Activated CD8-positive, alpha-beta memory T cell treated with anti-CD3 and anti-CD28 coated beads, Interleukin-2, amount 10 ng/mL, durations not matched to agents 7 days and 5 days (primary cell): ENCODE measurements at places on chromosomes 16 and 17. TPM values are rescaled to one million over a fixed set of nuclear protein-coding genes. Genes with fewer than 3 reads are reported as not detected.

DNA sequence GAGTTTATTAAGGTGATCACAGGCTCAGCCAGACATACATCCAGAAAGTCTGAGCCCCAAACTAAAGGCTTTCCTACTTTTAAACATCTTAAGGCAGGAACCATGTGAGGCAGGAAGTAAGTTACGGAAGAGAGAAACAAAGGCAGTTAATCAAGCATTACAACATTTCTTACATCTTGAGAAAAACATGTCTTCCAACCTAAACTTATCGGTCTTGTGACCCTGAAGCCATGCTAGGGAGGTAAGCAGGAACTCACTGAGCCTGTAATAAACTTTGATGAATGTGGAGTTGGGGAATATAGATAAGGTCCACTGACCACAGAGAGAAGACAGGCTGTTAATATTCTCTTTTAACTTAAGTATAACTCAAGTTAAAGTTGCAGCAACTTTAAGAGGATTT lies 3.5 kb upstream of the ACSM3 start:
- H3K36me3 ChIP-seq = peaks cover 10% of the 10 kb centered on the region
- H3K27ac ChIP-seq = no peak overlapping the region
- no peak for DNase-seq
- no peaks in the 10 kb centered on the region for H3K27me3 ChIP-seq

GRCh38 chr16:73483076-73483791 lies 435.3 kb upstream of the ZFHX3 start:
- no peaks in the 10 kb centered on the region for H3K36me3 ChIP-seq
- H3K4me1 ChIP-seq = no peaks in the 10 kb centered on the region
- DNase-seq = no peak
- no peak overlapping the region for H3K27ac ChIP-seq
- H3K4me3 ChIP-seq = no peak overlapping the region

DNA sequence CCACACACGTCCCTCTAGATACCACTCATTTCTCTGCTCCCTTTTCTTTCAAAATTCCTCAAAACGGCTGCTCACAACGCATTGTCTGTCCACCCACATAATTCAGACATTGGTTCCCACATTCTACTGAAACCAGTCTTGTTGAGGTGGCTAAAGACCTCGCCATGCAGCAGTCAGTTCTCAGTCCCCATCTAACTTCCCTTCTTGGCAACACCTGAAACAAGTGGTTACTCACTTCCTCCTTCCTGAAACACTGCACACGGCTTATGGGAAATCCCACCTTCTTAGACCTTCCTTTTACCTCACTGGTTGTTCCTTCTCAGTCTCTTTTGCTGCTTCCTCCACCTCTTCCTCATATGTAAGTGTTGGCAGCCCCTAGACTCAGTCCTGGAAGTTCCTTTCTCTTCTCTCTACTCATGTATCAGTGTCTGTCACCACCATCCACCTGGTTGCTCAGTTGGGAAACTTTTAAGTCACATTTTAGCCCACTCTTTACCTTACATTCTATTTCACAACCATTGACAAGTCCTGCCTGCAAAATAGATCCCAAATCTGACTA lies 277.1 kb downstream of the CEP112 start:
- peaks cover 13% of the 10 kb centered on the region for H3K4me1 ChIP-seq
- no peak overlapping the region for H3K4me3 ChIP-seq
- DNase-seq = no peak
- H3K36me3 ChIP-seq = peaks cover 16% of the 10 kb centered on the region

- H3K27ac ChIP-seq = no peak overlapping the region
- no peak for DNase-seq
- H3K36me3 ChIP-seq = no peaks in the 10 kb centered on the region
- no peaks in the 10 kb centered on the region for H3K4me1 ChIP-seq
- no peak overlapping the region for H3K4me3 ChIP-seq
Observed at GRCh38 chr17:76535788-76536510, 1.6 kb downstream of the CYGB start.

DNA sequence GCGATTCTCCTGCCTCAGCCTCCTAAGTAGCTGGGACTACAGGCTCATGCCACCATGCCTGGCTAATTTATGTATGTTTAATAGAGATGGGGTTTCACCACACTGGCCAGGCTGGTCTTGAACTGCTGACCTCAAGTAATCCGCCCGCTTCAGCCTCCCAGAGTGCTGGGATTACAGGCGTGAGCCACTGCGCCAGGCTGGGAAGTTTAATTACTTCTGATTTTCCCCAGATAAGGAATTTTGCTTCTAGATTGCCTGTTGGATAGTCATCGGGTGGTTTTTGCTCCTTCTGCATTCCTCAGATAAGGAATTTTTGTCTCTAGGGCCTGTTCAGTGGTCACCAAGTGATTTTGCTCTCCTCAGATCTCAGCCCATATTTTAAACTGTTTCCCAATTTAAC lies 112.5 kb downstream of the MAP2K4 start:
- H3K27ac ChIP-seq = no peak overlapping the region

DNA sequence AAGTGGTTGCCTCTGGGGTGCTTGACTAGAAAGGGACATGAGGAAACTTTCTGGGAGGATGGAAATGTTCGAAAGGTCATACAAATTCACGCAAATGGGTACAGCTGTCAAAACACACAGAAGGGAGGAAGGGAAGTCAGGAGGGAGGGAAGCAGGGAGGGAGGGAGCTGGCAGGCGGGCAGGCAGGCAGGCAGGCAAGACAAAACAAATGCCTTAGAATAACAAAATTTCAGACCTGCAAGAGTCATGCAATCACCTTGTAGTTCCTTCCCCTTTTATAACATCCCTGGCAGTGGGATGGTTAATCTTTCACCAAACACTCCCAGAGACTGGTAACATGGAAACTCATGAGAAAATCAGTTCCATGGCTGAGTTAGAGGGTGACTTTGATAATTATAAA lies 189.2 kb downstream of the STX8 start:
- H3K4me1 ChIP-seq = peaks cover 7% of the 10 kb centered on the region
- H3K4me3 ChIP-seq = no peak overlapping the region
- peaks cover 3% of the 10 kb centered on the region for H3K36me3 ChIP-seq
- no peak for DNase-seq
- H3K27ac ChIP-seq = no peak overlapping the region
- H3K27me3 ChIP-seq = no peaks in the 10 kb centered on the region

- DNase-seq = peak; percentile 63
- peak overlapping the region; percentile 87 for H3K27ac ChIP-seq
Observed at GRCh38 chr16:53053967-53054669, 673 bp upstream of the CHD9 start.

GRCh38 chr16:49311823-49312222 lies 30.2 kb upstream of the CBLN1 start:
- no peaks in the 10 kb centered on the region for H3K27me3 ChIP-seq
- DNase-seq = no peak
- no peaks in the 10 kb centered on the region for H3K4me1 ChIP-seq

DNA sequence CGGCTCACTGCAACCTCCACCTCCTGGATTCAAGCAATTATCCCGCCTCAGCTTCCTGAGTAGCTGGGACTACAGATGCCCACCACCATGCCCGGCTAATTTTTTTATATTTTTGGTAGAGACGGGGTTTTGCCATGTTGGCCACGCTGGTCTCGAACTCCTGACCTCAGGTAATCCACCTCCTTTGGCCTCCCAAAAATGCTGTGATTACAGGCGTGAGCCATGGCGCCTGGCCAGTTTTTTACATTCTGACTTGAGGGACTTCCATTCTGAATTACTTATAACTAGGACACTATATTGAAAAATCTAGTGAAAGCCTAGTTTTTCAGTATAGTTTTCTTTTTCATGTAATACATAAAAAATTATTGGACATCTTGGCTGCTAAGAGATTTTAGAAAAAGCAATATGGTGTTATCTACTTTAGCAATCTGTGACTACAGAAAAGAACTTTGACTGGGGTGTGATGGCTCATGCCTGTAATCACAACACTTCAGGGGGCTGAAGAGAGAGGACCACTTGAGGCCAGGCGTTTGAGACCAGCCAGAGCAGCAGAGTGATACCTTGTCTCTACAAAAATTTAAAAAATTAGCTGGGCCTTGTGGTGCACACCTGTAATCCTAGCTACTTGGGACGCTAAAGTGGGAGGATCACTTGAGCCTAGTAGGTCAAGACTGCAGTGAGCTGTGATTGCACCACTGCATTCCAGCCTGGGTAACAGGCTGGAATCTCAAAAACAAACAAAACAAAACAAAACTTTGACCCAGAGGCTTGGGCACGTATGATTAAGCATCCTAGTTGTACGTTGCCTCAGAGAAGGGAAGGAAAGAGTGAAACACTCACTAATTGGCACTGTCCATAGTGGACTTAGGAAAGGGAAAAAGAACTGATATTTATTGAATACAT lies 26.8 kb upstream of the GOSR1 start:
- no peak overlapping the region for H3K4me3 ChIP-seq
- peaks cover 43% of the 10 kb centered on the region for H3K36me3 ChIP-seq
- no peak for DNase-seq
- H3K4me1 ChIP-seq = peaks cover 2% of the 10 kb centered on the region
- no peaks in the 10 kb centered on the region for H3K27me3 ChIP-seq

DNA sequence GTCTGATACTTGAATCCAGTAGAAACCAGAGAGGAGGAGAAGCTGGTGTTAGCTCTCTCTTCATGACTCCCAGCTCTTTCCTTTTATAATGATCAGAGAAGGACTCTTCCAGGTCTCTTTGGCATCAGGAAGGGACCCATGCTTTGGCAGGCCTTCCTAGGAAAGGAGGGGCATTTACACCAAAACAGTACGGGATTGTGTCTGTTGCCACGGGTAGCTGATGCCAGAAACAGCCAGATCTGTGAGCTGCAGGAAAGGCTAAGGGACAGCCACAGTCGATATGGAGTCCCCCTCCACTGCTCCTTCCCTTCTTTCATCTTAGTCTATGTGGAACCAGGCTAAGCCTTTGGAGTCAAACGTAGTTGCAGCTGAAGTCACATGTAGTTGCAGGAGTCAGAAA lies 9.3 kb downstream of the CEP295NL start:
- H3K27ac ChIP-seq = no peak overlapping the region
- peaks cover 1% of the 10 kb centered on the region for H3K27me3 ChIP-seq
- H3K36me3 ChIP-seq = no peaks in the 10 kb centered on the region
- no peak overlapping the region for H3K4me3 ChIP-seq

- no peak overlapping the region for H3K27ac ChIP-seq
- no peak overlapping the region for H3K4me3 ChIP-seq
- DNase-seq = no peak
- peaks cover 42% of the 10 kb centered on the region for H3K36me3 ChIP-seq
- H3K4me1 ChIP-seq = no peaks in the 10 kb centered on the region
Observed at GRCh38 chr16:14608604-14609003, 21.5 kb downstream of the PARN start.

DNA sequence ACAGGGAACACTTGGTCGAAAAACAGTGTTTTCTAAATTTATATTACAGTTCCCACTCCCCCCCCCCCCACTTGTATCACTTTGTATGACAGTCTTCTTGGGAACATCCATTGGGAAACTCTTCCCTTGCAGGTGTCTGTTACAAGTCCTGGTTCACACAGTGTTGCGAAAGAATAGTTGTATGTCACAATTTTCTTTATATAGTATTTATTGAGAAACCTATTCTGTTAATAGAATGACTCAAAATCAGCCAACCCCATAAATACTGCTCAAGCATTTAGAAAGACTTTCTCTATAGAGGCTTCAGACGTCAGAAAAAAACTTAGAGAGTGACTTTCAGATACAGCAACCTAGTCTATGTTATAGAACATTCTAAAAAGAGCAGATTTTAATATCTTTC lies 414.4 kb downstream of the WWOX start:
- no peak overlapping the region for H3K4me3 ChIP-seq
- H3K36me3 ChIP-seq = no peaks in the 10 kb centered on the region
- no peaks in the 10 kb centered on the region for H3K27me3 ChIP-seq
- H3K4me1 ChIP-seq = peaks cover 3% of the 10 kb centered on the region
- no peak overlapping the region for H3K27ac ChIP-seq

DNA sequence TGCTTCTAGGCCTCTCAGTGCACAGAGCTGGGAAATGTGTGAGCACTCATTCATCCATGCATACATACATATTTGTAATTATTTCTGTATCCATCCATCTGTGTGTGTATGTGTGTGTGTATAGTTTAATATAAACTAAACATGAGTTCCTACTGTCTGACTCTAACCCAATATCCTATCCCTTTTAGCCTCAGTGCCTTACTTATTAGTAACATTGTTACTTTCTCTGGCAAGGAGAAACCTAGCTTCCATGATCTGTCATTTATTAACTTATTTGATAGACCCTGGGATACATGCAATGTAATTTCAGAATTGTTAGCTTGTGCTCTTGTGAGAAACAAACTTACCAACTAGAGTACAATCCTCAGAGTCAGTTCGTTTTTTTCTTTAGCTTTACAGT lies 59.0 kb upstream of the WSCD1 start:
- no peak for DNase-seq
- H3K4me1 ChIP-seq = no peaks in the 10 kb centered on the region
- H3K27ac ChIP-seq = no peak overlapping the region
- peaks cover 12% of the 10 kb centered on the region for H3K27me3 ChIP-seq
- no peak overlapping the region for H3K4me3 ChIP-seq
- no peaks in the 10 kb centered on the region for H3K36me3 ChIP-seq

- H3K27me3 ChIP-seq = no peaks in the 10 kb centered on the region
- H3K4me3 ChIP-seq = no peak overlapping the region
- H3K36me3 ChIP-seq = peaks cover 37% of the 10 kb centered on the region
- H3K27ac ChIP-seq = peak overlapping the region; percentile 91
Observed at GRCh38 chr17:80262291-80262690, 1.6 kb downstream of the RNF213 start.

DNA sequence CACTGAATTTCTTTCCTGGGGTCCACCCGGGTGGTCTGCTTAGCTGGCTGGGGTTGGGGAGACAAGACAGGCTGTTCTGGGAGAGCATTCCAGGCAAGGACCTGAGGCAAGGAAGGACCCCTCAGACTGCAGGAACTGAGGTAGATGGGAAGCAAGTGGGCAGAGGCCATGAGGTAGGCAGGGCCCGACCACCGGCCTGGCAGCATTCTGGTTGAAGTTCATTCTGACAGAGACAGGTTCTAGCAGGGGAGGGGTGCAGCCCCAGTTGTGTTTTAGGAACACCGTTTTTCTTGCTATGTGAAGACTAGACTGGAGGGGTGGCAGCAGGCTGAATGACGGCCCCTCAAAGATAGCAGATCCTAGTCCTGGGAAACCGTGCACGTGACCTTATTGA lies 17.5 kb downstream of the B9D1 start:
- H3K27ac ChIP-seq = no peak overlapping the region
- no peak for DNase-seq
- H3K36me3 ChIP-seq = no peaks in the 10 kb centered on the region
- no peak overlapping the region for H3K4me3 ChIP-seq
- H3K27me3 ChIP-seq = peaks cover 2% of the 10 kb centered on the region

DNA sequence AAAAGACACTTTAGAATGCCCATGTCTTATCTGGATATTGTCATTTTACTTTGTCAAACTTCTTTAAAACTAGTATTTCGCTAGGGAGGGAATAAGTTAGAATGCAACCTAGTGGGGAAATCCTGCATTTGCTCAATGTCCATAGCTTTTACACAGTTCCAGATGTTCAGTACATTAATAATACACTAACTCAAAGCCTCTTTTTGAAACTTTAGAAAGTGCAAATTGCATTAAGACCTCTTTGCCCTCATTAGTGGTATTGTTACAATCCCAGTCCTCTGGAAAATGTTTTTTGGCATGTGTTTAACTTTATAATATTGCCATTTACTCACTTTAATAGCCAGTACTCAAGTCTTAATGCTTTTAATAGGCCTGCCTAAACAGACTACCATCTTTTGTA lies 106.8 kb downstream of the BRIP1 start:
- no peak overlapping the region for H3K27ac ChIP-seq
- no peak for DNase-seq
- H3K4me3 ChIP-seq = no peak overlapping the region
- H3K4me1 ChIP-seq = peaks cover 16% of the 10 kb centered on the region
- H3K27me3 ChIP-seq = no peaks in the 10 kb centered on the region
- H3K36me3 ChIP-seq = peaks cover 67% of the 10 kb centered on the region

MYOCD gene
- not detected for total RNA-seq

VWA3A gene
- total RNA-seq = 0.29 TPM

C17orf100 gene
- total RNA-seq = 1.4 TPM
